ENCODE measurements at places on chromosomes 6 and 20. TPM values are rescaled to one million over a fixed set of nuclear protein-coding genes. Genes with fewer than 3 reads are reported as not detected.

The SLC22A16 gene
- not detected for total RNA-seq

- peaks cover 35% of the 10 kb centered on the region for H3K36me3 ChIP-seq
- no peak for DNase-seq
- H3K4me3 ChIP-seq: no peak overlapping the region
- H3K4me1 ChIP-seq: no peaks in the 10 kb centered on the region
Observed at GRCh38 chr20:47233333-47234188, 122.9 kb downstream of the ZMYND8 start.

The SLC24A3 gene
- total RNA-seq: not detected

The HDGFL1 gene
- not detected for total RNA-seq

DNA sequence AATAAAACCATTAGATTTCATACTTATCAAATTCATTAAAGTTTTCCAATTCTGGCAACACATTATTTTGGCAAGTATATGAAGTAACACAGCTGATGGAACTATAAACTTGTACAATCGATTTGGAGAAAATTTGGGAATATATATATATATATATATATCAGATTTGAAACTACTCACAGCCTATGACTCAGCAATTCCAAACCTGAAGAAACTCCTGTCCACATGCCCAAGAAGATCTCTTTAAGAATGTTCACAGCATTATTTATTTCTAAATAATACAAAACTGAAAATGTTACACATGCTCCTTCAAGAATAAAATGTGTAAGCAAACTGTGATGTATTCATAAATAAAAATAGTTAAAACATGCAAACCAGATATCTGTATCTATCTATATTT lies 270.1 kb downstream of the TFAP2A start:
- H3K27me3 ChIP-seq: no peaks in the 10 kb centered on the region
- H3K4me3 ChIP-seq: no peak overlapping the region
- no peaks in the 10 kb centered on the region for H3K36me3 ChIP-seq

GRCh38 chr6:6697620-6698019 lies 109.1 kb downstream of the LY86 start:
- peaks cover 17% of the 10 kb centered on the region for H3K27me3 ChIP-seq
- DNase-seq: no peak
- H3K4me1 ChIP-seq: peaks cover 32% of the 10 kb centered on the region
- no peak overlapping the region for H3K27ac ChIP-seq
- H3K4me3 ChIP-seq: no peak overlapping the region

DNA sequence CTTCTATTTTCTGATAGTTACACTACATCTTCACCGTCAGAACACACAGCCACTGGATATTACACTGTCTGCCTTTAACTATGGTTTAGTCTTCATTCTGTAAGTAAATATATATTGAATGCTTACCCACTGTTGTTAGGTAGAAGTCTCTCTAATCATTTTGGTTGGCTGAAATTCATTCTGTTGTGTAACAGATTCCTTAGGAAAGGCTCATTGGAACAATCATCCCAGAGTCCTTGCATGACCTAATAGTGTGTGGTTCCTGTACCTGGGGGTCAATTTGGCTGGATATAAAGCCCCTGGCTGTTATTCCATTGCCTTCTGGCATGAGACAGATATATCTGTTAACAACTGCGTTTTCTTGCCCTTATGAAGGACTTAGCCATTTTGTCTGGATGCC lies 9.9 kb downstream of the BLOC1S5 start:
- H3K4me3 ChIP-seq: no peak overlapping the region
- no peaks in the 10 kb centered on the region for H3K27me3 ChIP-seq
- peaks cover 14% of the 10 kb centered on the region for H3K36me3 ChIP-seq
- H3K4me1 ChIP-seq: peaks cover 5% of the 10 kb centered on the region
- DNase-seq: no peak
- H3K27ac ChIP-seq: no peak overlapping the region

Data from activated T-helper 1 cell treated with anti-CD3 and anti-CD28 coated beads, Interleukin-12 subunit alpha, Interleukin-12 subunit beta, Interleukin-2, Interleukin-4 antibody, amounts not matched to agents 30 ng/mL and 10 ng/mL and 1 ng/mL, durations not matched to agents 14 hours and 24 hours and 36 hours (primary cell).